SJCRH30 (cell line): ENCODE measurements at places on chromosomes 5 and 9.
A peak's percentile ranks its signal among the peaks of the same experiment; 100 is the strongest.

- no peak overlapping the region for H3K27ac ChIP-seq
- H3K36me3 ChIP-seq: no peaks in the 10 kb centered on the region
- no peak for DNase-seq
- H3K27me3 ChIP-seq: no peaks in the 10 kb centered on the region
Observed at GRCh38 chr9:90147426-90147825, 495.2 kb downstream of the DIRAS2 start.

- peaks cover 38% of the 10 kb centered on the region for H3K4me1 ChIP-seq
- no peak for DNase-seq
- H3K36me3 ChIP-seq: no peaks in the 10 kb centered on the region
- H3K4me3 ChIP-seq: no peak overlapping the region
- no peak overlapping the region; the same call in 1 of the 2 replicates for H3K27ac ChIP-seq
Observed at GRCh38 chr5:52864371-52864770, 76.7 kb downstream of the ITGA1 start.

- peak overlapping the region; percentile 73 for H3K4me3 ChIP-seq
- H3K27ac ChIP-seq: peak overlapping the region; percentile 88
Observed at GRCh38 chr9:2016408-2017330, 1.5 kb downstream of the SMARCA2 start.

- no peak overlapping the region for H3K4me3 ChIP-seq
- peaks cover 2% of the 10 kb centered on the region; the same call in 1 of the 2 replicates for H3K36me3 ChIP-seq
- H3K27ac ChIP-seq: no peak overlapping the region
Observed at GRCh38 chr5:120103495-120103894, 360.6 kb upstream of the PRR16 start.

DNA sequence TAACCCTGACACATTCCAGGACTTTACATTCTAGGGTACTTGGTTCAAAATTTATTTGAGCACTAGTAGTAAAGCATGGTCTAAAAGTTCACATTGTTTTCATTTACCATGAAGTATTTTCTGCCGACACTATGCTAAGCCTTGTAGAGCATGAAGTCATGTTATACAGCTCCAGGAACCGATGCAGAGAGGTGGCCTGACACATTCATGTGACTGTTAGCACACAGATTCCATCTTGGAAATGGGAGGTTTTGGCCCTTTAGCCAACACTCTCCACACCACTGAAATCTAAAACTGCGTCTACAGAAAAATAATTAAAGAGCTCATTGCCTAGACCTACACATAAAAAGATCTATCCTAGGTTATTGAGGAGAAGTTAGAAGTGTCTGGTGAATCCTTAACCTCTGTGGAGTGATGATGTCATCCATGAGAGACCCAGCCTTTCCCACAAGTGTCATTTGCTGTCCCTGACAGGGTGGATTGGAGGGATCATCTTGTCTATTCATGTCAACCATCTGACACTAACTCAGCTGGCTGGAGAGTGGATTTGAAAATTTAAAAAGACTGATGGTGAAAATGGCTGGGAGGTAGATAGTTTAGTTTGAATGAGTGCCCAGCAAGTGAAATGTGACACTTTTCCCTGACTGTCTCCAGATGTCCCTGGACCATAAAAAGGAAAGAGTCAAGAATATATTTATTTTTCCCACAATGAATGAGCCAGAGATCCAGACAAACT, 1.3 kb downstream of the RANBP3L start:
- H3K4me1 ChIP-seq: peaks cover 16% of the 10 kb centered on the region
- H3K36me3 ChIP-seq: no peaks in the 10 kb centered on the region
- H3K27me3 ChIP-seq: no peaks in the 10 kb centered on the region
- H3K27ac ChIP-seq: no peak overlapping the region

DNA sequence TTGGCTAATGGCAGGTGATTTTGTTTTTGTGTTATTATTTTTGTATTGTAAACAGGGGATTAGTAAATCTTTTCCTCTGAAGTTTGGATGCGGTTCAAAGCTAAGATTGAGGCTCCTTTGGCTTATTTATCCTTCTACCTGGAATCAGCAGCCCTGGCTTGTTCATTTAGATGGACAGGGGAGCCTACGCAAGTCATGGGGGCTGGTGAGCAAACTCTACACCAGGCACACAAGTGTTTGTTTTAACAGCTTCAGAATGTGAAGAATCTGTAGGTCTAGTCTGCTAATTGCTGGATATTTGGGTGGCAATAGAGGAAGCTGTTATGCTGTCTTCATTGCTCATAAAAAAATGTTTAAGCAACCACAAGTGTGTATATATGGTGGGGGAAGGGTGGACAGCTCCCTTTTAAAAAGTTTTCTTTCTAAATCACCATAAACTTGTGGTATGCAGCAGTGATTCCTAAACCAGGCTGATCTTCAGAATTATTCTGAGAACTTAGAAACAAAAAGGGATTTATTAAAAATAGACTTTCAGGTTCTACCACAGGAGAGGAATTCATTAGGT, 20.7 kb downstream of the ZNF462 start:
- H3K27me3 ChIP-seq: no peaks in the 10 kb centered on the region
- H3K4me1 ChIP-seq: peaks cover 13% of the 10 kb centered on the region
- no peak overlapping the region for H3K27ac ChIP-seq
- peak; percentile 18 for DNase-seq

DNA sequence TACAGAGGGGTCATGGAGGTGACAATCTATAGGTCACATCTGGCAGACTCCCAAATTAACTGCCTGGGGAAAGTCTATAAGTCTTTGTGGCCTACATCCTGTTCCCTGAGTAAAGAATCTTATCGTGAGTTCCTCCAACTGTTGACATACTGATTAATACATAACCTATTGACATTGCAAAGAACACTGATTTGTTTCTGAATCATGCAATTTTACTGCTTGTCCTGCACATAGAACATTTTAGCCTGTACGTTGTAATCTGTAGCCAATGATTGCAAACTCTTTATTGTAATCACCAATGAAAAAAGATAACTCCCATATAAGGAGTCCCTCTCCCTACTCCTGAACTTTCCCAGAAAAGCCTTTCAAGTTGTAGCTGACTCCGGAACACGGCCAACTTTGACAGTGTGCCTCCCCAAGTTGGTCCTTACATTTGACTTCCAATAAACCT, 18.8 kb upstream of the OR2K2 start:
- no peaks in the 10 kb centered on the region for H3K27me3 ChIP-seq
- no peak for DNase-seq
- no peak overlapping the region for H3K27ac ChIP-seq
- no peaks in the 10 kb centered on the region for H3K36me3 ChIP-seq

DNA sequence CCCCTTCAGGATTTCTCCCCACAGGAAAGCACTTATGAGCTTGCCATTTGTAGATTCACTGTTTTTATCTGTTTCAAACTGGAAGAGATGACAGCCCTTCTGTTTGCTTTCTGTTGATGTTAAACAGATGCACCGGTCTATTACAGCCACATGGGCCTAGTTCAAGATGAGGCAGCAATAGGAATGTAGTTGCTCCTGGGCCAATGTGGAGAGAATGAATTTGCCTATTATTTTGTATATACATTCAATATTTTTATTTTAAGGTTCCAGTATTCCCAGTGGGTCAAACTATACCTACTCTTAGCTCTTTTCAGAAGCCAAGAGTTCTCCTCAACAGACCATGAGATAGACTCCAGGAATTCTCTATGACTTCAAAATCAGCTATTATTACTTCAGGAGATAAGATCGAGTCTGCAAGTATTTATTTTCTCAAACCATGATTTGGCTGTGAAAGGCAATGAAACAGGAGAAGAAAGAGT, 461.6 kb downstream of the RASEF start:
- H3K36me3 ChIP-seq: no peaks in the 10 kb centered on the region
- no peak for DNase-seq
- peaks cover 26% of the 10 kb centered on the region for H3K4me1 ChIP-seq
- H3K4me3 ChIP-seq: no peak overlapping the region

DNA sequence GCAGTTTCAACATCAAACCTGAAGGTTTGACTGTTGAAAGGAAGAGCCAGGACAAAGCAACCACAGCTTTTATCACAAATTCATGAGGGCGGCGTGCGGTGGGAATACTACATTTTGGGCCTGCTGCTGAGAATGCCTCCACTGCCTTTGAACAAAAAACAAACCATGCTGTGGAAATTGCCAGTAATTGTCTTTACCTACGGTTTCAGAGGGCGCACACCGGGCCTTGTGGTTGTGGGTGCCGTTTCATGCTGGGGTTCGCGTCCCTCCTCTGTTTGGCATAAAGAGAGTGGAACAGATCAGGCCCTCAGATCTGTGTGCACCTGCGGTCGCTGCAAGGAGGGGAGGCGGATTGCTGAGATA, 27.6 kb upstream of the TCF7 start:
- H3K4me3 ChIP-seq: no peak overlapping the region
- H3K4me1 ChIP-seq: peaks cover 8% of the 10 kb centered on the region; the same call in 1 of the 2 replicates
- no peak overlapping the region for H3K27ac ChIP-seq
- DNase-seq: no peak

DNA sequence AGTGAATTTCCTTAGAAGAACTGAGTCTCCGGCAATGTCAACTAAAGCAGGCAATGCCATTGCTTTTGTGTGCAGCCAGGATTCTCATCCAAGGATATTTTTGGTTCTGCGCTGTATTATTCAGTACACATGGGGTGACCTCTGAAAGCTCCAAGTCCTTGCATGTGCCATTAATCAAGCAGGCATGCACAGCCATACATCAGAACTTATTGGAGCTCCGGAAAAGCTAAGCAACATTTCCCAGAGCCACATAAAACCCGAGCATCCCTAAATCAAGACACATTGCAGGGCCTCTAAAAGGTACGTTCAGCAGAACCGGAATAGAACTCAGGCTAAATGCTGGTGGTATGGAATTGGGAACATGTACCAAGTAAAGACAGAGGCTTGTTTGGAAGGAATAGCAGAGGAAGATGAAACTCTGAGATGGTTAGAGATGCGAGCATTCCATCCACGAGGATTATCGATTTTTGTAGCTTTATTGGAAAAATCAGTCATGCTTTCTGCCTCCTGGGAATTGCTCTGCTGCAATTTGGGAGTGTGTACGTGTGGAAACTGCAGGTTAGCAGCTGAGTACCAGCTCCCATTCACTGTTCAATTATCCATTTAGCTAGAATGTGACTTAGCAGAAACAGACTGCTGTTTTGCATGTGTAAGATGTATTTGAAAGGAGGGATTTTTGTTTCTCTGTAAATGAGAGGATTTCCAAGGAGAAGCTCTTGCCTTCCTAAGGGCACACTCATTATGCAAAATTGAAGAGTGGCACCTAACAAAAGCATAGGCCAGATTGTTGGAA, 143.7 kb upstream of the WWC1 start:
- H3K27ac ChIP-seq: no peak overlapping the region
- DNase-seq: no peak
- no peaks in the 10 kb centered on the region for H3K36me3 ChIP-seq
- no peaks in the 10 kb centered on the region for H3K27me3 ChIP-seq
- no peaks in the 10 kb centered on the region for H3K4me1 ChIP-seq

DNA sequence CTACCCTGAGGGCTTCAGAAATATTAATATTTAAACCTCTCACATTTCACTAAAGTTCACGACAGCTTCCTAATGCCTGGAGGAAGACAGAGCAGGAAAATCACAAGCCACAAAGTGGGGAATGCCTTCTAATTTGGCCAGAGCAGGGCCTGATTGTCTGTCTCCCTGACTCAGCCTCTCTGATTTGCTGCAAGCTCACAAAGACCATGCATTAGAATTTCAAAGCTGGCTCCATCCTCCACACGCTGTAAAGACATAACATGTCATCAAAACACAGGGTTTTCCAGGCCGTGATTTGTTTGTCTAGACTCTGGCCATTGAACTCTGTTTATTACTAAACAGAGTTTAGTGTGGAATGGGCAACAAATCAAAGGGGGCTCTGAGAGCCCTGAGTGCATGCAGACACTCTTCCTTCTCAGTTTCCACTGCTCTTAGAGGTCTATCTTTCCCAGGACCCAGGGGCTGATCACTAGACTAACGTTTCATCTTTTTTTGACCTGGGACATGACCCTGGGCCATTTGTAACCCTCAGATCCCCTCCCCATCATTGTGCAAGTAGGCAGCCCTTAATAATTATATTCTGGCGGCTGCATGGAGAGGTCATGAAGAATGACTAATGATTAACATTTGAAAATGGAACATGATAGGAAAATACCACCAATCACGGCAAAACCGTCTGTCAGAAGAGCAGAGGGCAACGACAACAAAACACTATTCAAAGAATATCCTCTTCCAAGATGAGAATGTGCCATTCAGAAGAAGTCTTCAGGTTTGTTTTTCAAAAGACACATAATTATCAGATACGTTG, 140.2 kb downstream of the ENC1 start:
- H3K36me3 ChIP-seq: no peaks in the 10 kb centered on the region
- peak overlapping the region; percentile 70 for H3K27ac ChIP-seq
- peak overlapping the region; percentile 30 for H3K4me3 ChIP-seq
- peaks cover 27% of the 10 kb centered on the region for H3K4me1 ChIP-seq
- H3K27me3 ChIP-seq: no peaks in the 10 kb centered on the region
- DNase-seq: peak; percentile 83

- H3K4me1 ChIP-seq: no peaks in the 10 kb centered on the region
- H3K4me3 ChIP-seq: no peak overlapping the region
- H3K36me3 ChIP-seq: no peaks in the 10 kb centered on the region
- no peak overlapping the region for H3K27ac ChIP-seq
Observed at GRCh38 chr5:137507150-137507549, 8.0 kb upstream of the SPOCK1 start.

GRCh38 chr5:179407191-179408175, 62.2 kb upstream of the ADAMTS2 start:
- H3K4me1 ChIP-seq: no peaks in the 10 kb centered on the region
- H3K27ac ChIP-seq: no peak overlapping the region
- no peak overlapping the region for H3K4me3 ChIP-seq
- no peaks in the 10 kb centered on the region; the same call in 1 of the 2 replicates for H3K27me3 ChIP-seq

GRCh38 chr9:116323571-116323970, 170.0 kb downstream of the PAPPA start:
- H3K27ac ChIP-seq: no peak overlapping the region
- 0 out of 2 replicates have a peak, but pooled peaks cover 3% of the 10 kb centered on the region for H3K36me3 ChIP-seq
- peaks cover 30% of the 10 kb centered on the region for H3K4me1 ChIP-seq
- no peaks in the 10 kb centered on the region for H3K27me3 ChIP-seq
- DNase-seq: no peak

GRCh38 chr5:76422227-76422626, 19.1 kb downstream of the IQGAP2 start:
- no peak overlapping the region for H3K4me3 ChIP-seq
- H3K27ac ChIP-seq: no peak overlapping the region
- DNase-seq: no peak
- peaks cover 3% of the 10 kb centered on the region; the same call in 1 of the 2 replicates for H3K4me1 ChIP-seq
- no peaks in the 10 kb centered on the region for H3K36me3 ChIP-seq

DNA sequence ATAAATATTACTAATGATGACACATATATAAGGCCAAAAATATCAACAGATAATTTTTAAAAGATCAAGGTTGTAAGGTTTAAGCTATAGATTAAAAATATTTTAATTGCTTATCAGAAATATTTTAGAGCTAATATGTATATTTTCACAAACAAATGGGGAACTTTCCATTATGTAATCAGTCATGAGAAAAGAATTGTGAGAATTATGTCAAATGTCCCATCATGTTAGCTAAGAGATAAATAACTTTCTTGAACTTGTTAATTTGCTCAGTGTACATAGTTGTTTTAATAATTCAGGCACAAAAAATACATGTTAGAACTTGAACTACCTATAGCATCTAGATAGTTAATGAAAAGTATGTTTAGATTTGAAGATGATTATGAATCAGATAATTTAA, 67.7 kb downstream of the SYK start:
- no peak overlapping the region for H3K27ac ChIP-seq
- DNase-seq: no peak
- no peaks in the 10 kb centered on the region for H3K36me3 ChIP-seq
- H3K27me3 ChIP-seq: no peaks in the 10 kb centered on the region
